ENCODE measurements at places on chromosomes 2 and 18. TPM values are rescaled to one million over a fixed set of nuclear protein-coding genes. Genes with fewer than 3 reads are reported as not detected.

- DNase-seq, result no peak
- H3K27me3 ChIP-seq, result no peaks in the 10 kb centered on the region
- no peaks in the 10 kb centered on the region for H3K4me1 ChIP-seq
- H3K27ac ChIP-seq, result no peak overlapping the region
- no peaks in the 10 kb centered on the region for H3K36me3 ChIP-seq
These were observed 31.1 kb downstream of the CTLA4 start for GRCh38 chr2:203898657-203899056.

DNA sequence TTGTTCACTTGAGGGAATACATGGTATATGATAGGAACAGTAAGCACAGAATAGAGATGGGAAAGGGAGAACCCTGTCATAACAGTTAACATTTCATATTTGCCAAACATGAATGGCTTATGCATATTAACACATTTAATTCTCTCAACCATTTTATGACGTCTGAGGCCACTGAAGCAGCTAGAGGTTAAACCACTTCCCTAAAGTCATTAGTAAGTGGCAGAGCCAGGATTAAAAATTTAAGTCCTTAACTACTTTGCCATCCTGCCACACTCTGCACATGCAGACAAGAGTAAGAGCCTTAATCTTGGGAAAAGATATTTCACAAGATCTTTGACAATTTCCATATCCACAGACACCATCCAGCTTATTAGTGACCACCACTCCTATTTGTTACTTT, 2.1 kb downstream of the LIPT1 start:
- H3K36me3 ChIP-seq, result peaks cover 37% of the 10 kb centered on the region
- H3K4me3 ChIP-seq, result no peak overlapping the region
- H3K27ac ChIP-seq, result no peak overlapping the region

DNA sequence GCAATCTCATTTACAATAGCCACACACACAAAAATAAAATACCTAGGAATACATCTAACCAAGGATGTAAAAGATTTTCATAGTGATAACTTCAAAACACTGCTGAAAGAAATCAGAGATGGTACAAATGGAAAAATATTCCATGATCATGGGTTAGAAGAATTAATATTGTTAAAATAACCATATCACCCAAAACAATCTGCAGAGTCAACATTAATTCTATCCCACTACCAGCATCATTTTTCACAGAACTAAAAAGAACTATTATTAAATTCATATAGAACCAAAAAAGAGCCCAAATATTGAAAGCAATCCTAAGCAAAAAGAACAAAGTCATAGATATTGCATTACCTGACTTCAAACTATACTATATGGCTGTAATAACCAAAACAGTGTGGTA, 50.4 kb downstream of the ZNF385B start:
- H3K4me1 ChIP-seq, result no peaks in the 10 kb centered on the region
- H3K36me3 ChIP-seq, result no peaks in the 10 kb centered on the region
- H3K4me3 ChIP-seq, result no peak overlapping the region
- H3K27ac ChIP-seq, result no peak overlapping the region
- H3K27me3 ChIP-seq, result no peaks in the 10 kb centered on the region

- H3K36me3 ChIP-seq, result peaks cover 7% of the 10 kb centered on the region
- peaks cover 25% of the 10 kb centered on the region for H3K4me1 ChIP-seq
- no peak overlapping the region for H3K27ac ChIP-seq
- H3K27me3 ChIP-seq, result no peaks in the 10 kb centered on the region
- peak overlapping the region; percentile 85 for H3K4me3 ChIP-seq
These were observed 2.9 kb downstream of the IL18R1 start for GRCh38 chr2:102358496-102358895.

Gene MBP
- total RNA-seq, result 90.6 TPM

Gene SLC19A3
- 40.7 TPM for total RNA-seq

Gene NEU4
- total RNA-seq, result not detected

Gene FECH
- 25.7 TPM for total RNA-seq

Measured in lower lobe of right lung (tissue), 2 donors.